ENCODE measurements at places on chromosomes 6 and 20.
A peak's percentile ranks its signal among the peaks of the same experiment; 100 is the strongest.

DNA sequence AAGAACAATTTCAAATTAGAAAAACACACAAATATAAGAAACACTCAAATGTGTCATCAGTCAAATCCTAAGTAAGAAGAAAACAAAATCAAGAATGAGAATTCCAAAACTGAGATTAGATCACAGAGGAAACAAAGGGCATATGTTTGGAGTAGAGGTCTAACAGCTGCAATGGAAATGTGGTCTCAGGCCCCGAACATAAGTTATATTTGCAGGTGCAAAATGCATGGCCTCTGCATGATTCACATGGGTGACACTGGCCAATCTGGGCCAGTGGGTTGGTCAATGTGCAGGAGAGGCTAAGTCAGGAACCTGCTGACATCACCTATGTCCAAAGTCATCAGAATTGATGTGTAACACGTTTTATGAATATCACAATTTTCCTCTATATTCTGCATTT, 108.5 kb upstream of the MAP7 start:
- DNase-seq = no peak

- no peak for DNase-seq
These were observed 476.3 kb downstream of the PRKN start for GRCh38 chr6:162251257-162251656.

DNA sequence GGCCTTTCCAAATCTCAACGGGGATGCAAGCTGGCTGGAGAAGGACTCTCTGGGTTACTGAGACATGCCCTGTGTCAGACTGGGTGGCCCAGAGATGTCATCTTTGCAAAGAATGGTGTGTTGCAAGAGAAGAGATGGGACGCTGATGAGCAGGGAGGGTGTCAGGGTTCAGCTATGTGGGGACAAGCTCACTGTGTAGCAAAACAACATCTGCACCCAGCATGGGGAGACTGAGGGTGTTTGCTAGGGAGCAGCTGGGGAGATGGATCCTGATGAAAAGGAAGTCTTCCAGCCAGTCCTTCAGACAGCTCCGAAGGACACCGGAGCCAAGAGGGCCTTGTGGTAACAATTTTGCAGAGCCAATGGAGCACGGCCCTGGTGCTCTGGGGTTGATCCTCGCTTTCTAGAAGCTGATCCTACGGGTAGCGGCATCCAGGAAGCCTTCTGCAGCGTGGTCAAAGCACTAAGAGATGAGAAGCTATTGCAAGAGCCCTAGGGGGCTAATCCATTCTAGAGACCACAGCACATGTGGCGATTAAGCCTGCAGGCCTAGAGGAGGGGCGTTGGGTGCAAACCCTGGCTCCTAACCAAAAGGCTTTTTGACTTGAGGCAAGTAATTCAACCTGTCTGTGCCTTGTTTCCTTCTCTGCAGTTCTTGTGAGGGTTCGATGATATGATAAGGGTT, 39.9 kb downstream of the EDN3 start:
- no peak for DNase-seq

DNA sequence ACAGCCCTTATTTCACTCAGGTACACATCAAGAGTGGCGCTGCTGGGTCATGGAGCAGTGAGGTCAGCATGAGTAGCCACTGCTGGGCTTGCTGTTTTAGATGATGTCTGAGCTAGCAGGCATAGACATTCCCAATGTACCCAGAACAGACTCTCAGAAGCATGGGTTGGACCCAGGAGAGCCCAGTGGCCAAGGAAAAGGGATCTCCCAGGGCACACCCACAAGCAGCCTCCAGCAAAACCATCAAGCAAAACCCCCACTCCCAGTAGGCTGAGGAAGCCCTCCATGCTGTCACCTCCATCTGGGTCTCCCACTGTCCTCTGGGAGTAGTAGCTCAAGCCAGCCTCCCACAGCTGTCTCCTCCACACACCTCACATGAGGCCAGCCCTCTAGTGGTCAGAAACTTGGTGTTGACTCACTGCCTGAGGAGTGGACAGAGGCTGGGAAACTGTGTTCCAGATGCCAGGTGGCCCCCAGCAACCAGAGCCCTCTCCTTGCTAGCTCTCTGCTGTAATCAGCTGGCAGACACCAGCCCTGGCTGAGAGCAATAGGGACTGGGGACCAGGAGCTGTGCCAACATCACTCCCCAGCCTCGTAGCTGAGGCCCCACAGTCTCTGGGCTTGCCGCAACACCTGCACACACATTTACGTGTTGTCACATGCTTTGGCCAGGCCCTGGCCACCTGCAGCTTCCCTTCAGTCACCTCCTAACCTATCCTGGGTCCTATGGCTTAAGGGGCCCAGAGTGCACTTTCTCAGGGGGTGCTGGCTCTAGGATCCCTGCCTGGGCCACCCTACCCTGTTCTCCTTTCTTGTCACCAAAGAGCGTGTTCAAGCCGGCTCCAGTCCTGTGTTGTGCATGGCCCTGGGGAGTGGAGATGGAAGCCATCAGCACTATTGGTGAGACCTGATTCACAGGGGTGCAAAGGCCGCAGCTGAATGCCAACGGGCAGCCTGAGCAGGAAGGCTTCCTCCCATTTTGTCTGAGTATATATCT, 1.9 kb upstream of the AP5S1 start:
- peak; percentile 65 for DNase-seq

GRCh38 chr20:41005361-41005729, 23.3 kb upstream of the TOP1 start:
- no peak for DNase-seq

DNA sequence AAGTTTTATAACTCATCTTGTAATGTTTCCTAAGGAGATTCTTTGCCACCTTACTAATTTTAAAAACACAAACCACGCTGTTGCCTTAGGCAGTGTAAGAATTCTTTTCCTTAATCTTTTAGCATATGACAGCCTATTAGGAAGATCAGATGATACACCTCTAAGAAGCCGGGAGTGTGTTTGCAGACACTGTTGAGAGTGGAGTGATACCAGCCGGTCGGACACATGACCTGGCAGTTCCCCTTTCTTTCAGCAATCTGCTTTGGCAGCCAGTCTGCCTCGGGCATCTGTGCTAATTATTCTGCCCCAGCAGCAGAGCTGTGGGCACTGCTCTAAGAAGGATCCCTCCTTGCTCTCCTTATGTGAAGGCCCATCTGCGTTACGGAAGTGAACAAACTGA, 50.9 kb downstream of the PLCB4 start:
- no peak for DNase-seq

DNA sequence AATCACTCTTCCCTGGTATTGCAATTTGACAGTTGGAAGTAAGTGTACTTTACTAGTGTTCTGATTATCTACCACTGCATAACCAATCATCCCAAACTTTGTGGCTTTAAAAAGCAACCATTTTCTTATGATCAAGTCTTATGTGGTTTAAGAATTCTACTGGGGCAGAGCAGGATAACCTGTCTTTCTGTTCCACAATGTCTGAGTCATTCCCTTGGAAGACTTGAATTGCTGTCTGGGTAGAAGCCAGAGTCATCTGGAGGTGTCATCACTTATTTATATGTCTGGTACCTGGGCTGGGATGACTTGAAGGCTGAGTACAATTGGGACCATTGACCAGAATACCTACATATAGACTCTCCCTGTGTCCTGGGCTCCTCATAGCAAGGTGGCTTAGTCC, 644.3 kb downstream of the HDGFL1 start:
- DNase-seq = no peak

GRCh38 chr20:17651760-17652388, 30.2 kb downstream of the RRBP1 start:
- DNase-seq = no peak

DNA sequence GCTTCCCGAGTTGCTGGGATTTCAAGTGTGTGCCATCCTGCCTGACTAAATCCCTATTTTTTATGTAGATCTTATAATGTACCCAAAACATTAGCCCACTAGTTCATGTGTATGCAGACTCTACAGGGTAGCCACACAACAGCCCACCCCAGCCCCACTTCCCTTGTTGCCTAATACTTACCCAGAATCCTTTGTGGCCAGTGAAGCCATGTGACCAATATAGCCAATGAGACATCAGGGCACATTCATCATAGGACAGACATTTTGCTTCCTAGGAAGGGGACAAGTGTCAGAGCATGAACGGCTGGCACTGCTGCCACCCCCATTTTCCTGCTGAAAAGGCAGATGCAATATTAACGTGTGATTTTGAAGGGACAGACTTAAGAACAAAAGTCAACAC, 36.0 kb upstream of the TCP11 start:
- no peak for DNase-seq

- no peak for DNase-seq
These were observed 759 bp downstream of the CRISP3 start for GRCh38 chr6:49743429-49743828.

DNA sequence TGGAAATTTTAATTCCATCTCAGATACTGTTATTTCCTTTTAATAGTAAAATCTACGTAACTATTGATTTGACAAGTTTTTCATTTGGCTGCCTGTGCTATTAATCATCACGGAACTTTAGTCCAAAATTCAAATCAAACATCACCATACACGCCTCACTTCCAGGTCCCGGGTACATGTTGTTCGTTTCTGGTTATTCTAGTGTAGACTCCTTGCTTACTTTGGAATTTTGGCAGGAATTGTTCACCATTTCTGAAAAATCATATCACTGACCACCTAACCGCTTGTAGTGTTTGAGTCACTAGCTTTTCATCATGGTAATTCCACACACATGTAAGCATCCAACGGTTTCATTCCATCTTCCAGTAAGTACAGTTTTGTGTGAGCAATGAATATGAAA, 98.0 kb upstream of the NHSL1 start:
- no peak for DNase-seq

DNA sequence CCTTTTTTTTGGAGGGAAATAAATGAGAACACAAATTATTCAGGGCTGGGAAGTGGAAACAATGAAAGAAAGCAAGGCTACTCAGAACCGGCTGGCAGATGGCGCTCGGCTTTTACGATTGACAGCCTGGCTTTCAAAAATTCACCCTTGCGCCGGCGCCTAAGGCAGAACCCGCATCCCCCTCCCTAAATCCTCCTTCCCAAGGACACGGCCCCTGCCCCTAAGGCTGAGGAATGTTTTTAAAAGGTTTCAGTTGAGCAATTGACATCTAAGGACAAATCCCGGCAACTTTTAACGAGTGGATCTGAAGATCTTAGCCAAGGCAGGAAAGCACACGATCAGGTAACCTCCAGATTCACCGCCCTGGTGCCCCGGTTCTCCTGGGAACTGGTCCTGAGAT, 16.3 kb downstream of the GNAS start:
- DNase-seq = no peak
